ENCODE measurements at places on chromosomes 6 and 20.

GRCh38 chr20:47860049-47860830 is 75.0 kb upstream of the SULF2 start:
- DNase-seq, result no peak

DNA sequence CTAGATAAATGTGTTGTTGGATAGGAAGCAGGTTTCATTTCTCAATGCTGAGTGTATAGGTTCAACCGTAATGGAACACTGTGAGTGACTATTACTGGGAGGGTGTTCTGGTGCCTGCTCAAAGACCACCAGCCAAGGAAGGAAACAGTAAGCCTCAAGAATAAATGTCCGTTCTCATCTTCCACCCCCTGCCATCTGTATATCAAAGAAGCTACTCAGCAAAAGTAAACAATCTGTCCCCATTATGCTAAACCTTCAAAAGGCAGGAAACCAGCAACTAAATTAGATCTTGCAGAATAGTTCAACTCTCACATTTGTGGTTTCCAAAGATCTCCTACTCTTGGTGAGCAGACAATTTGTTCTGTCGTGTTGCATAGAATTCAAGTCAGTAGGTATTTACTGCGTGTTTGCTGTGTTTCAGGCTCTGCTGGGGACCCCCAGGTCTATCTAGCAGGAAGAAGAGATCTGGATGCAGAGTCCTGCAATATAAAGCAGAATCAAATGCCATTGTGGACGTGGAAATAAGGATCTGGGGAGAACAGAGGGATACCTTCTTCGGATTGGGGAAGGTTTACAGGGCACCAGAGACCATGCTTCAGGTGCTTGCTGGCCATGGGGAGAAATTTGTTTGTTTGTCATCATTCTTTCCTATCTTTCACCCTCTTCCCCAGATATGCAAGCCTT is 87.3 kb downstream of the SCML4 start:
- peak; percentile 54 for DNase-seq

- DNase-seq, result peak; percentile 74
These were observed 10.9 kb downstream of the CASP8AP2 start for GRCh38 chr6:89840538-89840937.

- no peak for DNase-seq
These were observed 21.1 kb downstream of the PNPLA1 start for GRCh38 chr6:36290668-36291620.

GRCh38 chr6:17179530-17180073 is 77.8 kb downstream of the STMND1 start:
- DNase-seq, result no peak

DNA sequence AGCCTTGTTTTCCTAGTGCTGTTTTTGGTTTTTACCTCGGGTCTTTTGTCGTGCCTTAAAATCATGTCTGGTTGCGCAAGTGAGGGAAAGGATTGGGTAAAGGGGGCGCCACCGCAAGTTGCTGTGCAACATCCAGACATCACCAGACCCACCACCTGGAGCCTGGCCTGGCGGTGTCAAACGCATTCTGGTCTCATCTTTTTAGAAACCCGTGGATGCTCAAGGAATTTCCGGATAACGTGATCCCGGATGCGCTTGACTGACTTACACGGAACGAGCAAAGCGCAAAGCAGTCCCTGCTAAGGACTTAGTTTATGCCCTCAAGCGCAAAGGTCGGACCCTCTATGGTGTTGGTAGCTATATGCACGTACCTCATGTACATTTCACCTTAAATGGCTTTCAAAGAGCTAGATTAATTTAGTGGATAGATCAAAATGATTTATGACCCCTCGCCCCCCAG is 105.2 kb downstream of the OR2B2 start:
- DNase-seq, result peak; percentile 62

DNA sequence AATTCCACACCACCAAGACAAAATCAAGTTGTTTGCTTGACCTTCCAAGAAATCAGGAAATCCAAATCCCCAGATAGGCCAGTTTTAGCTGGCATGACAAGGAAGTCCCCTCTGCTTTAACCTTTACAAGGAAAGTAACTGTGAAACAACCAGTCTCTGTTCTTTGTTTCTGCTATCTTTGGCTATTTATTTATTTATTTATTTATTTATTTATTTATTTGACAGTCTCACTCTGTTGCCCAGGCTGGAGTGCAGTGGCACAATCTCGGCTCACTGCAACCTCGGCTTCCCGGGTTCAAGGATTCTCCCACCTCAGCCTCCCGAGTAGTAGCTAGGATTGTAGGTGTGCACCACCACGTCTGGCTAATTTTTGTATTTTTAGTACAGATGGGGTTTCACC is 14.5 kb upstream of the GMNN start:
- DNase-seq, result no peak

GRCh38 chr20:19676202-19676601 is 81.9 kb upstream of the RIN2 start:
- no peak for DNase-seq

DNA sequence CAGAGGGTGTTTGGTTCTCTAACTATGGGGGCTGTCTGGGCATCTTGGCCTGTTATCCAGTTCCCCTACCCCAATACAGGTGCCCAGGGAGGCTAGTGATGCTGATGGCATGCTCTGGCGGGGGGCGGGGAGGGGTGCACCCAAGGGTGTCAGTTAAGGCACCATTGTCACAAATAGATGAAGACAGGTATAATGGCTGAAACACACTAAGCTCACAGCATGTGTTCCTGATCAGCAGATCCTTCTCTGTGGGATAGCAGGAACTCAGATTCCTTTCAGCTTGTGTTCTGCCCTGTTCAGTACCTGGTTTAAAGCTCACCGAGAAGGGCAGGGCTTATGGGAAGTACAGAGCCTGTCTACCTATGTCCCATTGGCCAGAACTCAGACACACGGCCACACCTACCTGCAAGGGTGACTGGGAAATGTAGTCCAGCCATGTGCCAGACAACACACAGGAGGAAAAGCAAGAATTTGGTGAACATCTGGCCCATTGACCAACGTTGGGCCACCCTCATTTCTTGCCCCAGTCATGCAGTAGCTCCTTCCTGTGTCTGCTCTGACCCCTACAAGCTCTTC is 3.4 kb upstream of the RSPO4 start:
- peak; percentile 14 for DNase-seq

- no peak for DNase-seq
These were observed 144.9 kb downstream of the TFAP2A start for GRCh38 chr6:10269814-10270472.

DNA sequence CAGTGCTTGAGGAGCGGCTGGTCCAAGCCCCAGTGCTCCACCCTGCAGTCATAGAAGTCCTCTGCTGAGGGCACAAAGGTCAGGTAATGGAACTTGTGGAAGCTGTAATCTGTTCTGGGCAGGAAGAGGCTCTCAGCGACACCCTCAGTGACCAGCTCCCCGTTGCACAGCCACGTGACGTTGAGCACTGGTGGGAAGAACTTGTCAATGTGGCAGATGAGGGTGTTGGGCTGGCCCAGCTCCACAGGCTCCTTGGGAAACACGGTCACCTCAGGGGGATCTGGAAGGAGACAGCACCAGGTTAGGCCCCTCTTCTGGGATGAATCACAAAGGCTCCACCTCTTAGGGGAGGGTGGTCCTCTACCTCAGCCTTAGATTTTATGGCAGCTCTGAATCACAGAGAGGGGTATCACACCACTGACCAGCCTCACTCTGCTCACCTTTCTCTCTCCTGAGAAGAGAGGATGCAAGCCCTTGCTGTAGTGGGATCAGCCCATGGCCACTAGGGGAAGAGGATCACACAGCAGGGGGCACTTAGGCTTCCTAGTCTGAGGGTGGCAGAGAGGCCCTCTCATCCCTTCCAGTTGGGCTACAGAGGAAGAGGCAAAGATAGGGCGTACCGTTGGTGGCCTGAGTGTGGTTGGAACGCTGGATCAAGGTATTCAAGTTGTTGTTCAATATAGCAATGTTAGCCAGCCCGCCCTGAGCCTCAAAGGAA is 4.3 kb downstream of the HLA-DPA1 start:
- DNase-seq, result no peak

DNA sequence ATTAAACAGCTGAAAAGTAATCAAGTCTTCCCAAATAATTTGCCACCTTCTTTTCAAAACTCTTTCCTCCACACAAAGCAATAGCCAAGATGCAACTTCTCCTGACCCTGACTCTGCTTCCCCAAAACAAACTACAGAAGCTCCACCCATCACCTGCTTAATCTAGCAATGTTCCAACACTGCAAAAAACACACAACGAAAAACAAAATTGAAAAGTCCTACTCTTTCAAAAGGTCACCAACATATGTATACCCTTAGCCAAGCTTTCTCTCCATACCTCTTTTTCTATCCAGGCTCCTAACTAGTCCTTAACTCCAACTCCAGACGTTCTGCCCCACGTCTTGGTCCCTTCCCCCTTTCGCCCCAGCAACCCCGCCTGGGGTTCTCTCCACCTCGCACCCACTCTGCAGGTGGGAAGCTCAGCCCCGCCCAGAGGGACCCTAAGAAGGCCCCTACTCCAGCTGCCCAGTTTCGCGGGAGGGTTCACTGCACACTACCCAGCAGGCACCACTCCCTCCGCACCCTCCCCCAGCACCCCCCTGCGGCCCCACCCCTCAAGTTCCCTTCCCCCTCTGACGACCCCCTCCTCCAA is 717 bp downstream of the CSNK2A1 start:
- peak; percentile 63 for DNase-seq

- no peak for DNase-seq
These were observed 31.5 kb downstream of the TMEM14B start for GRCh38 chr6:10779076-10779475.

- DNase-seq, result no peak
These were observed 188.6 kb downstream of the GJA10 start for GRCh38 chr6:90082847-90083246.

DNA sequence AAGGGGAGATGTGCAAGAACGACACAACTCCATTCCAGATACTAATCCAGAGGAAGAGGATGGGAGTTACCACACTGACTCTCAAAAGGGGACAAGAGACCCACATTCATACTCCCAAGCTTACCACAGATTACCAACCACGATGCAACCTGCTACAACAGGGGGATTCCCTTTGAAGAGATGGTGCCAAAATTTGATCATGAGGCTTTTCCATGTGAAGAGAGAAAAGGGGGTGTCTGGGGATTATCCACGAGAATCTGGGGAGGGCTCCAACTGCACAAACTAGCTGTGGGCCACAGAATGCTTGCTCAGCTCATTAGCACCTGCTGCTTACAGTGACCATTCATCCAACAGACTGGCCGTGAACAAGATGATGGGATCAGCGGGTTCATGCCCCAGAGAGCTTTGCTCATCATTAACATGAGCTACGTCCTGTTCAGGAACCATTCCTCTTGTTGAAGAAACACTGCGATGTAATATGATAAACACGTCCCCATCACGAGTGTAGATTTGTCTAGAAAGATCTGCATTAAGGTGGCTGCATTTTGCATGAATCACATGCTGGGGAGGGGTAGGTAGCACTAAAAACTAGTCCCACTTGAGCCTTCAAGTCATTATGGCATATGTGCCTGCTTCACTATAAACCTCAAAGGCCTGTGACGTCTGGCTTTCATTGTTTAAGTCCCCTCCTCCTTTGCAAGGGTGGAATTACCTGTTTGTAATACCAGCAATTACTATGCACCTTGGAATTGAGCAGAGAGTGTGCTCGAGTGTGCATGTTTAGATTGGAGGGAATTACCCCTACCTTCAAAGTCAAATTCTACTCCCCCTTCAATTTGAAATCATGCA is 4.0 kb downstream of the PLAGL2 start:
- peak; percentile 79 for DNase-seq

GRCh38 chr6:106629859-106630163 is 433 bp downstream of the QRSL1 start:
- peak; percentile 60 for DNase-seq

DNA sequence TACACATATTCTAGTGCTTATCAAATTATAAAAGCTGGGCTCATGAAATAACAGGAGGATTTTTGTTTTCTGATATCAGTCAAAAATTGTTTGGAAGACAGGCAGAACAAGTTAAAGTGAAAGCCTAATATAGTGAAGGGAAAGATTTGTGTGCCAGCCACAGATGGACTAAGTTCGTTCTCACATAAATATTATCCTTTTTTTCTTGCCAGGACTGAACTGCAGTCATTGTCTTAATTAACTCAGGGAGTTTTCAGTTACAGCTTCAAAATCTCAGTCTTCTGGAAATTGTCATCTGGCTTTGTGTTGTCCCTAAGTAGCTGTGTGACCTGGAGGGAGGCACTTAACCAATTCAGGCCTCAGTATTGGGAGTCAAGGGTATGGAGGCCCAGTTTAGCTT is 40.7 kb downstream of the PLCB4 start:
- DNase-seq, result peak; percentile 31

- peak; percentile 38 for DNase-seq
These were observed 1.2 kb downstream of the CHMP4B start for GRCh38 chr20:33812152-33812849.

GRCh38 chr6:119294984-119295383 is 54.6 kb downstream of the MAN1A1 start:
- DNase-seq, result no peak

GRCh38 chr6:6377621-6378020 is 57.2 kb upstream of the F13A1 start:
- no peak for DNase-seq

- DNase-seq, result no peak
These were observed 2.4 kb upstream of the KIAA1755 start for GRCh38 chr20:38262931-38263330.

- DNase-seq, result peak; percentile 87
These were observed 129.5 kb downstream of the ASCC3 start for GRCh38 chr6:100751590-100751989.

Data from NCI-H69 (cell line).